ENCODE measurements at places on chromosomes 7 and 10.

DNA sequence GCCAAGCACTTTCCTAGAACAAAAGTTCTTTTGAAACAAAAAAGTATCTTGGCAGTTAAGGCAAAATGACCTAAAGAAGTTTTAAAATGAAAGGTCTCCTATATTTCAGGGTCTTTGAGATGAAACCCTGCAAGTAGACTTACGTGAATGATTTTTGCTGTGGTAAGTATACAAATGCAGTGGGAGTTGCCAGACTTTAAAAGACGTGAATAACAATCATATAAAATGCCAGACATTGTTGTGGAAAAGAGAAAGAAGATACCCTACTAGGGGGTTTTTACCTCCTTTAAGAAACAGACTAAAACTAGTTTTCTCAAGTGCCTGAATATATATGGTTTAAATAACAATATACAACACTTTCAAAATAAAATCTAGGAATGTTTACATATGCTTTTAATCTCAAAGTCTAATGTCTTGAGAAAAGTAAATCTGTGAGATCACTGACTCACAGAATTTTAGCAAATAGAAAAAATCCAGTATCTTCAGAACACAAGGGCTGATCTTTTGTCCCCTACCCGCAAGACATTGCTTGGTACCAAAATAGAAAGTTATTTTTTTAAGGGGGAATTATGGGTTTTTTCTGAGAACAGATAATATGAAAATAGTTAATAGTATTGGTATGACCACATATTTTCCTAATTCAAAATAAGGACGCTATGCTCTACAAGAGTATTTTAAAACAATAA is 29.5 kb downstream of the LRRC17 start:
- no peak for DNase-seq

DNA sequence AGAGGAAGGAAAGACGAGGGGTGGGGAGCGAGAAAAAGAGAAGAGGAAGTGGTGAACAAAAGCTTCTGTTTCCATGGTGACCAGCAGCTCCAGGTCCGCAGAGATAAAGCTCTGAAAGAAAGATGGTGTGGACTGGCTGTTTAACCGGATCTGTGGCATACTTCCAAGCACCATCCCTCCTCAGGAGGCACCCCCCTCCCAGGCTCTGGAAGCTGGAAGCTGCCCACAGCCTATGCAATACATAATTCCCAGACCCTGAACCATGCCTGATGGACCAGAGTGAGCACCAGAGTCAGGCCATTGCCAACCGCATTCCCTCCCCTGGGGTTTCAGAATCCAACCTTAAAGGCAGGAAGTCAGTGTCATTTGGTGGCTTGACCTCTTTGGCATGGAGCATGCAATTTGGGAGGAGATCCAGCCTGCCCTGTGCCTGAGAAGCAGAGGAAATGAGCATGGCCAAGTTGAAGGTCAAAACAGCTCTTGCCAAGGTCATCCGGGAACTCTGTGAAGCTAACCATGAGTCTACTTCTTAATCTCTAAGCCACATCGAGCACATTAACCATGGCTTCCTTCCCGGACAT is 22.2 kb upstream of the CPXM2 start:
- DNase-seq: no peak

- DNase-seq: no peak
These were observed 25.6 kb upstream of the CRTAC1 start for GRCh38 chr10:98055841-98056516.

DNA sequence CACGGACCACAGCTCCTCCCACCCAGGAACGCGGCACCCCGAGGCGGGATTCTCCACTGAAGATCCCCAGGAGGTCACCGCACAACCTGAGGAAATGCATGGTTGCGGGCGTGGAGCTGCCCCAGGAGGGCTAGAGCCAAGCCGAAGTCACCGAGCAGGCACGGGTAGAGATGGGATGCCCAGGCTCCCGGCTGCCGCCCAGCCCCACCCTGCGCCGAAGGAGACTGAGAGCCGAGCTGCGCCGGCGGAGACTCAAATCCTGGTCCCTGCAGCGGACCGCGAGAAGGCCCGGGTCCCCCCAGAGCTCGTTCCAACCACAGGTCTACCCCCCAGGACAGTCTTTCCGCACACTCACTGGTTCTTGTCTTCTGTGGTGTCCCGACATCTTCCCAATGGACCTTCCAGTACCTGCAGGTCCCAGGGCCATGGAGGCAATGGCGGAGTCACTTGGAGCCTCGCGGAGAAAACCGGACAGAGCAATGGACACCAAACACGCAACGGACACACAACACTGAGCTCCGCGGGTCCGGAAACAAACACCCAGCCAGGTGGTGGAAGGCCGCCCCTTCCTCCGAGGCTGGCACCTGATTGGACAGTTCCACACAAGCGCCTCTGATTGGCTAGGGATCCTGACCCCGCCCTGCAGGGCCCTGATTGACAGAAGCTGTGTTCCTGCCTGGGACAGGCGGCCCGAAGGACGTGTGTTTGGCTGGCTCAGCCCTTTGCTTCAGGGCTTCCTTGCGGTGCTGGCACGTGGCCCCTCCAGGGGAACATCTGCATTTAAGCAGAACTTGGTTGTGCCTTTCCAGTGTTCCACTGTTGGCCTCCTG is 331.9 kb upstream of the NUPR2 start:
- DNase-seq: peak; percentile 63

DNA sequence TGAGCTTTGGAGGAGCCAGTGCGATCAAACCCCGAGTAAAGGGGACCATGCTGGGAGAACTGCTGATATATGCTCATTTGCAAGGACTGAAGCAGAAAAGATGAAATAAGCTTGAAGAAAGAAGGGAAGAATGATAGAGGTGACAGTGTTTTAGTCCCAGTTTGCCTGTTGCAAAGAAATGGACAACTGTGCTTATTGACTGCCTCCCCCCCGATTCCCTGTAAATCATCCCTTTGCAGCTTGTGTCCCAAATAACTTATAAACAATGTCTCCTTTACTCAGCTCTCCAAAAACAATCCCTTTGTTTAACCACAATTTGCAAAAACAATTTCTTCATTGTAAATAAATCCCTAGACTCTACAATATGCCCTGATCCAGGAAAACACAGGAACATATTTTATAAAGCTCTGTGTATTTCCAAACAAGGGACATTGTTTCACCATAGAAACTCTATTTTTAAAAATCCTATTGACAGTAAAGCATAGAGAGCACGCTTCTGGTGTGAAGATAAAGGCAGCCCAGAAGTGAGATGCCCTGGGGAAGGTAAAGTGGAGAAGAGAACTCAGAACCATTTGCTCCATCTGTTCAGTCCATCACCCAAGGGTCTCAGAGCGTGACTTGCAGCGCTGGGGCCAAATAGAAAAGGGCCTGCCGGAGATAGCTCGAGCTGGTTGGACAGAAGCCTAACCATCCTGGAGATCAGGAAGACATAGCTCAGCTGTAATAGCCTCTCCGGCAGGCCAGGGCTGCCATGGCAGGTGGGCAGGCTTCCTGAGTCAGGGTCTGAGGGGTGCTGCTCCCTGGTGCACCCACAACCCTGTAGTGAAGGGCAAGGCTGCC is 280.5 kb downstream of the WDR11 start:
- no peak for DNase-seq

- DNase-seq: peak; percentile 27
These were observed 30.2 kb upstream of the ABI1 start for GRCh38 chr10:26890956-26891355.

- no peak for DNase-seq
These were observed 28.6 kb downstream of the SORBS1 start for GRCh38 chr10:95532536-95532935.

- DNase-seq: no peak
These were observed 223.6 kb downstream of the CHCHD3 start for GRCh38 chr7:132858251-132858650.

GRCh38 chr7:113283861-113284260 is 165.5 kb upstream of the SMIM30 start:
- no peak for DNase-seq

GRCh38 chr10:97024168-97025073 is 161.3 kb downstream of the SLIT1 start:
- no peak for DNase-seq

GRCh38 chr10:27746397-27747095 is 927 bp upstream of the MKX start:
- DNase-seq: no peak

- DNase-seq: no peak
These were observed 207.1 kb upstream of the ADCY1 start for GRCh38 chr7:45367026-45367425.

DNA sequence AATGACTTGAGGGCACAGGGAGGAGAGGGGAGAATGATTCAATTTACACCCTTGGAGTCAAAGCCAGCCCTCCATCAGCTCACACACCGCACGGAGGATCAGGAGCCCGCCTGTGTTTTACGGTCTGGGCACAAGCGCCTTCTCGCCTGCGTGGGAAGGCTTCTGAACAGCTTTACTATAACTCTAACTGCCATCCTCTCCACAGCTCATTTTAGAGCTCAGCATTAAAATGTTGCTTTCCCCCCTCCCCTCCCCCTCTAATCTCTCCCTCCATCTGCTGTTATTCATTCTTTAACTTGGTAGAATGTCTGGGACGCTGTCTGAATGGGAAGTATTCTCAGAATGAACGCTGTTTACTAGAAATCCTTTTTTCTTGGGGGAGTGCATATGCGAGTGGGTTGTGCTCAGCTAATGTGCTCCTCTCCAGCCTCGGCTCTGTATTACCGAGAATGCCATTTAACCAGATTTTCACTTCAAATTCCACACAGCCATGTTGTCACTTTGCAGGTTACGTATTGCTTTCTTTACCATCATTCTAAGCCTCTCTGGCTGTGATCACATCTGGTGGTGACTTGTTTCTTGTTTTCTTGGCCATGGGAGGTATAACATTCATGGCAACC is 140.1 kb downstream of the GFRA1 start:
- no peak for DNase-seq

- DNase-seq: no peak
These were observed 27.0 kb upstream of the GPR26 start for GRCh38 chr10:123639131-123639530.

DNA sequence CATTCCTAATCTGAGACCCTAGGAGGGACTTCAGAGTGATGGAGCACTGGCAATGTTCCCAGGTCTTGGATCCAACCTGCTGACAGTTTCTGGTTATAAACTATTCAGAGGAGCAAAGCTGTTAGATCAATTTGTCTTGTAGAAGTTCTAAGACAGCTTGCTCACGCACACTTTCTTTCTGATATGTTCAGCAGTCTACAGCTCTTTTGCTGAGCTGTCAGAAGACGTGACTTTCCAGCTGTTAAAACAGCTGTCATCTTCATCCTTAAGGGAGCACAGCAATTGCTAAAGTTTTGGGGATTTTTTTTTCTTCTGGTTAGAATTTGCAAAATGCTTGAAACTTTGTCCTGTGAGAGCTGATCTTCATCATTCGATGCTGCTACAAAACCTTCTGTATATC is 823.1 kb downstream of the SORCS1 start:
- no peak for DNase-seq

DNA sequence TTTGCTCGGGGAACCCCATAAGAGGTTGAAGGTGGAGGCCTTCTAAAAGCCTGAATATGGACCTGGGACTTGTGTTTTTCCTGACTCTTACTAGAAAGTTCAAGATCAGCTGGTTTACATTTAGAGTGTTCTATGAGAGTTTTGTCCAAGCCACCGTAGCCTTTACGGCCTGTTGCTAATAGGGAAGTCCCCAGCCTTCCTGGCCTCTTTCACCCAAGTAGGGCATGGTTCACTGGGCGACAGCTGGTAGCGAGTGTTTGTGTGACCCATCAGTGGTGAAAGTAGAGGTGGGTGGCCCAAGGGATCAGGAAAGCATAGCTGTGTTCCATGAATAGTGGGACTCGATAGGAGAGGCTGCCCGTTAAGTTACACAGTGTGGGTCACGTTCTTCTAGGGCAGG is 60.1 kb downstream of the RABGEF1 start:
- DNase-seq: no peak

DNA sequence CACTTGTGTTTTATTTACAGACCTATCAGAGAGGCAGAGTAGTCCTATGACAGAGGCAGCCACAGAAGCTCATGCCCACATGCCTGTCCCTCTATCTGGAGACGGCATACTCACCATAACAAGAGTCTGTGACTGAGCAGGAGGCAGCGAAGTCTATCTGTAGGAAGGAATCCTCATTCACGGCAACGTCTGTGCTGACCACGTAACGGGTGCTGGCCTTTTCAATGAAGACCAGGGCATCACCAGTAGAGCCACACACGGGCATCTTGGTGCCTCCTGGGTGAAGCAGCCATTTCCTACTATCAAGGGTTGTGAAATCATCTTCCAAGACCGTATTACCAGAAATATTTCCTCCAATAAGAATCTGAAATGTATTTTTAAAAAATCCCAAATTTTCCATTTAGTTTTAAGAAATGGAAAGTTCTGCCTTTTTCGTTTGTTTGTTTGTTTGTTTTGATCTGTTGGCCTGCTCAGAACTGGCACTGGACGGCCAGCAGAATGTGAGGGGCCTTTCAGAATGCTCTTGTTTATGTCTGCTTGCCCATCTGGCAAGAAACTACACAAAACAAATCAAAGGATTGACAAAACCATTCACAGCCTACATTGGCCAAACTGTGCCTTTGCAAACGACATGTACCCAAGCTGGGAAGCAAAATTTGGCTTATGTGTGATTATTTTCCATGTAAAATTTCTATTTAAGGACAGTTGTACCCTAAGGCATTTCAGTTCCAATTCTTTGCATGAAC is 93.1 kb upstream of the SLC26A5 start:
- DNase-seq: no peak

DNA sequence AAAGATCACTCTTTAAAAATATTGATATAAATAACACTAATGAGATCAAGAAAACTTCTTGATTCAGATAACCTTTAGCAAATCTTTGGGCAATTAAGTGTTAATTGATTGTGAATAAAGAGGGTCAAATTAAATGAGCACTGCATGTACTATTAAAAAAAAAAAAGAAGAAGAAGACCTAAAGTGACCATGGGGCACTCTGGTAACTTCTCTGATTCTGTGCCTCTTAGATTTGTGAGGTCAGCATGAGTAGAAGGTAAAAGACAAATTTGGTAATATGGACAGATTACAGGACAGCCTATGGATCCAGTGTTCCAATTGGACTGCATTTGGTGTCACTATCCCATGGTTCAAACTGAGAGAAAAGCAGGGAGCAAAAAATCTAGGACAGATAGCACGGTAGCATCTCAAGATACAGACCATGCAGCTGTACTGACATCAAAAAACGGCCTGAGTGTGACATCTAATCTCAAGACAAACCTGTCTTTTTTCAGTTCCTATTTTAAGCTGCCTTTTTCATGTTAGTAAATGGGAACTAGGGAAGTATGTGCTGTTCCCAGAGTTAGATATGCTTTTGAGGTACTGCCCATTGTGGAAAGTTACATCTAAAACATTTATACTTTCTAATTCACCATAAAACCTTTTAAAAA is 128.0 kb downstream of the KCND2 start:
- no peak for DNase-seq

- DNase-seq: no peak
These were observed 398.9 kb downstream of the PHTF2 start for GRCh38 chr7:78197447-78197846.

GRCh38 chr10:117135026-117135372 is 3.1 kb downstream of the VAX1 start:
- no peak for DNase-seq

DNA sequence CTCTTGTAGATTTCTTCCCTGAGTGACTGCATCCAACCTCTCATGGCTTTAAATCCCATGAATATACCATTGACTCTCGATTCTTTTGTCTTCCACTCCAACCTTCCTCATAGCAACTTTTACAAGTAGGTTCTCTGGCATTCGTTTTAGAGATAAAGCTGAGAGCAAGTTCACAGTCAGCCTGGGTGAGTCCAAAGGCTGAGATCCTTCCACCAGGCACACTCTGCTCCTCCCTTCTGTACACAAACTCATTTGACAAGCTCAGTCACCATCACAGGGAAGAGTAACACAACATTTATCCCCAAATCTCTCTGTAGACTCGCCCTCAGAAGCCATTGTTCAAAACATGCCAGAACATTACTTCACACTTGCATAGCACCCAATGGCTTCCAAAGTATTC is 10.9 kb downstream of the CTTNBP2 start:
- DNase-seq: no peak

- no peak for DNase-seq
These were observed 76.2 kb downstream of the CHN2 start for GRCh38 chr7:29270594-29271318.

Measured in NCI-H2081 (cell line).